Aorta (tissue), 5 donors: ENCODE measurements at places on chromosomes 2 and 18.

GRCh38 chr2:145287736-145288135, 767.8 kb upstream of the ZEB2 start:
- no peak for DNase-seq

GRCh38 chr2:106546391-106546990, 59.3 kb downstream of the CD8B2 start:
- no peak for DNase-seq

- DNase-seq = no peak
Measured at GRCh38 chr18:76453057-76453561, 41.9 kb downstream of the ZNF516 start.

- DNase-seq = no peak
Measured at GRCh38 chr2:137383391-137383790, 580.9 kb upstream of the HNMT start.

- no peak for DNase-seq
Measured at GRCh38 chr2:156405586-156405985, 30.6 kb upstream of the GPD2 start.

- no peak for DNase-seq
Measured at GRCh38 chr18:46366201-46366600, 262.0 kb downstream of the HAUS1 start.
